ENCODE measurements at places on chromosomes 11 and 22.

DNA sequence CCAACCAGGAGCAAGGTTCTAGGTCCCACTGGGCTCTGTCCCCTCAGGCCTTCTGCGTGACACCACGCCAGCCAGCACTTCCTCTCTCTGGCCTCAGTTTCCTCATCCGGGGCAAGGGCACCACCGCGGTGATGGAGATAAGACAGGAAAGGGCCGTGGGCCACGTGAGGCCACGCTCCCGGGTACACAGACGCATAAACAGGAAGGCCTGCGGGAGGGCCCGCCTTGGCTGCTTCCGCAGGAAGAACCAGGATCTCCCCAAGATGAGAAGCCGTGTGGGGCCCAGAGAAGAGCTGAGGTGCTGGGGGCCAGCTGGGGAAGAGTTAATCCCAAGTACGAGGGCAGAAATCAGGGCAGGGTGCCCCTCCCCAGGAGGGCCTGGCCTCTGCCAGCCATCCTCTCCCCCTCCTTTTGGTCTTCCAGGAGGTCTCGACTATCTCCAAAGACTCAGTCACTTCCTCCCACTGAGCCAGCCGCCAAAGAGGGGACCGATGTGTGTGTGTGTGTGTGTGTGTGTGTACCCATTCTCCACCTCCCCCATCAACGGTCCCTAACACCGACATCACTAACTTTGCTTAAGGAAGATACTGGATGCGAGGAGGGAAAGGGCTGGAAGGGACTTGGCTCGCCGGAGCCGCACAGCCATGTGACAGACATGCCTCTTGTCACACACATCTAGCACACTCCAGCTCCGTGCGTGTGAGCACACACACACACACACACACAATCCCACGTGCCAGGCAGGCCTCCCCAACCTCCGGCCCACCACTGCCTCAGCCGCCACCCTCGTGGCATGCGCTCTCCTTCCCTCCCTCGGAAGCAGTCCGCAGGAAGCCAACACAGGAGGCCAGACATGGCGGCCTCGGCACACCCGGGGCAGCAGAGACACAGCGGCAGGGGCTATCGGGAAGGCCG is 1.4 kb downstream of the MFNG start:
- DNase-seq, result no peak

DNA sequence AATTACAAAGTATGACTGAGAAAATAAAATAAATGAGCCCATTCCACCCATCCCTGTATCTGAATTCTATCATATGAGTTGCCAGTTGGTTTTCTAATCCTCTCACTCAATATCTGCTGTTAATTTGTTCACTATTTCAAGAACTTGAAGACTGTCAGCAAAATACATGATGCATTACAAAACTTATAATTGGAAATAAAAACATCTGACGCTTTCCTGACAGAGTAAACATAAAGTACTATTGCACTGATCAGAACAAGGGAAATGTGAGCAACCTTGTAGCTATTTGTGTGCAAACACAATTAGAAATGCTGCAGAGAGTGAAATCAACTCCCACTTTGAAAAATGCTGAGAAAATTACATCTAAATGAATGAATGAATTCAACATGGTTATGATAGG is 97.1 kb downstream of the MPPED2 start:
- no peak for DNase-seq

- no peak for DNase-seq
Observed at GRCh38 chr11:94279996-94280395, 24.4 kb upstream of the IZUMO1R start.

GRCh38 chr11:128518493-128519207 is 68.7 kb downstream of the ETS1 start:
- DNase-seq, result no peak

DNA sequence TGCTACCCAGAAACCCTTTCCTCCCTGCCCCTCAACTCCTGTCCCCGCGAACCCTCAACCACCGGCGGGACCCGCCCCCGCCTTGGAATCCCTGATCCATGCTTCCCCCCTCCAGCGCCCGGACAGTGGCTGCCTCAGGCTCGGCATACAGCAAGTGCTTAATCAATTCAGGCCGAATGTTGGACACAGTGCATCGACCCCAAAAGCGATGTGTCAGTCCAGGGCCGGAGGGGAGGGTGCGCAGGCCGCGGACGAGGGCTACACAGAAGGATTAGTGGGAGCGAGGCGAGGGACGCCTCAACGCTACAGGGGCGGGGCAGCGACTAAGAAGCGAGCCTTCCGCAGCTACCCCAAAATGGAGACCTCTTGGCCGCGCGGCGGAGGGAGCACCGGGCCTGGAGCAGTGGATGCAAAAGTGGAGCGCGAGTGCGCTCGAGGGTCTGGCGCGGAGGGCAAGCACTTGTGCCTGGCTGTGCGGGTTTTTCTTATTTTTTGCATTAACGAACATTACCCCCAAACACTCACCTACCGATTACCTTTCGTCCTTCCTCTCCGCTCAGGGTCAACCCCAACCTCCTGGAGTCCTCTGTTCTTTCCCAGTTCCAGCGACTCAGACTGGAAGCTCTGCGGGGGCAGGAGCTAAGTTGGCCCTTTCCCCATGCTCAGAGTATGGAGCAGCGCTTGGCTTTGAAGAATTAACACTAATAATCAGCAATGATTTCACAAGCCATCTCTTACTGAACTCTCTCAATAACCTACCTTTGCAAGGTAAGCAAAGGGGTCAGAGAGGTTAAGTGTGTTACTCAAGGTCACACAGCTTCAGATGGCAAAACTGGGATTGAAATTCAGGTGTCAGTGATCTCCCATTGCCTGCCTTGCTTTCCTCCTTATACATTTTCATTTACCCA is 30.0 kb upstream of the WNT11 start:
- DNase-seq, result no peak

GRCh38 chr11:59011655-59012397 is 72.5 kb downstream of the GLYATL1 start:
- DNase-seq, result no peak

DNA sequence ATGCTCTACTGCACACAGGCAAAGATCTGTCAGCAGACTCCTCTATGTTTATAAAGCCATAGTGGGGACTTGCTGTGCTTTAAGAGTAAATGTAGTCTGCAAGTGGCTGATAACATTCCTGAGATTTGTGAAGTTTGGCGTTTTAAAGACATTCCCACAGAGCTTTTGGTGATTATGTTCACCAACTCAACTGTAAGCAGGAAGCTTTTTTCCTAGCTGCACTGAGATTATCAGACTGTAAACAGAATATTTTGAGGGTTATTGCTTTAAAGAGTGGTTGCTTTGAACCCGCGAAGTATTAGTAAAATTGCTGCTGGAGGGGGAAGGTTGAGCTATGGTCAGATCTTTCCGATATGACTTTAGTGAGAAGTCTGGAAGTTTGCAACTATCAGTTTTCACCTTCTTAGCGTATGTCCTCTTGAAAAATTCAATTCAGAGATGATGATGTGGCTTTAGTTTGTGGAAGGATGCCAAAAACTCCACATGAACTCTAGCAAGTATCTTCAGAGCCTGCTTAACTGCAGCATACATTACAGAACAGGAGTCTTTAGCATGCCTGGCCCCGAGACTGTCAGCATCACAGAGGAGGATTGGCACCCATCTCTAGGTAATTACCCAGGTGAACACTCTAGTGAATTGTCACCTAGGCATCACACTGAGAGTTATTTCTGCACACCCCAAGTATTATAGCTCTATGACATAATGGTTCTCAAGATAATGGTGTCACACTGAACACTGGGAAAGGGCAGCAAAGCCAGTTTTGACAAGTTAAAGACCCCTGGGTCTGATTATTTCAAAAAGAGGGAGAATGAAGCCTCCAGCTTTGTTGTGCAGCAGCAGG is 89.9 kb downstream of the MTNR1B start:
- no peak for DNase-seq

DNA sequence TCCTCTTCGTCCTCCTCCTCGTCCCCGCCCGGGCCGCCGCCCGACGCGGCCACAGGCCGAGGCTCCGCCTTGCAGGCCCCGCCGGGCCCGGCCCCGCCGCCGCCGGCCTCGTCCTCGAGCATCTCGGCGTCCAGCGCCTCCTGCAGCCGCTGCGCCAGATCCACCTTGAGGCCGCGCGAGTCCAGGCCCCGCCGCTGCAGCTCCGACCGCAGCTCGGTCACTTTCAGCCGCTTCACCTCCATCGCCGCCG is 417 bp downstream of the HNRNPUL2 start:
- no peak for DNase-seq

GRCh38 chr11:10328314-10329098 is 23.6 kb downstream of the ADM start:
- no peak for DNase-seq
